Uterus (tissue), 4 donors: ENCODE measurements at places on chromosomes 7 and 10.

DNA sequence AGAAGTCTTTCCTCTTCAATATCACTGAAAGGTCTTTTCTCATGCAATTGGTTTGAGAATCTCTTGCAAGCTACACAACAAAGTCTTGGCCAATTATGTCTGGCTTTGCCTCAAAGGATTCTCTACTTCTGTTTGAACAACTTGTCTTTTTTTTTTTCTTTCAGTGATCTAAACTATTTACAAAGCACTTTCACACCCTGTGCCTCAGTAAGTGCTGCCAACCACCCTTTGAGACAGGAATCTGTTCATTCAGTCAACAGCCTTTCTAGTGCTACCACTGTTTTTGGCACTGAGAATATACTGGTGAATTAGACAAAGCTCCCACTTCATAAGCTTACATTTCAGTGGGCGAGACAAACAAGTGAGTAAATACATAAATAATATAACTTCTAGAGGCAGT is 26.9 kb upstream of the SDK1 start:
- no peak for DNase-seq

- no peak for DNase-seq
Observed at GRCh38 chr10:109773288-109774120, 149.8 kb downstream of the XPNPEP1 start.

DNA sequence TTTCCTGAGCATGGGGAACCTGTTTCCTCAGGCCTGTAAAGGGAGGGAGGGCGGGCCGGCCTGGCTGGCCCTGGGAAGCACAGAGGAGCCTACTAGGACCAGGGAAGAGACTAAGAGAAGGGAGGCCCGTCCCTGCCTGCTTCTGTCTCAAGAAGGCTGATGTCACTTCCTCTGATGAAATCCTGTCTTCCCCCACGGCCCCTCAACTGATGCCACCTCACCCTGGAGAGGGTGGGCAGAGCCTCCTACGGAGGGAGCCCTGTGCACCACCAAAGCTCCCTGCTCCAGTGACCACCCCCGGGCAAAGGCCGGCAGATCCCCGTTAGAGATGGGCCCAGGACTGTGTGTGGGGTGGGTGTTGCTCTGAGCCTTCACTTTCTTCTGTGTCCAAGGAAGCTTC is 1.0 kb upstream of the PILRA start:
- no peak for DNase-seq

GRCh38 chr10:67076144-67076543 is 150.3 kb downstream of the LRRTM3 start:
- no peak for DNase-seq

DNA sequence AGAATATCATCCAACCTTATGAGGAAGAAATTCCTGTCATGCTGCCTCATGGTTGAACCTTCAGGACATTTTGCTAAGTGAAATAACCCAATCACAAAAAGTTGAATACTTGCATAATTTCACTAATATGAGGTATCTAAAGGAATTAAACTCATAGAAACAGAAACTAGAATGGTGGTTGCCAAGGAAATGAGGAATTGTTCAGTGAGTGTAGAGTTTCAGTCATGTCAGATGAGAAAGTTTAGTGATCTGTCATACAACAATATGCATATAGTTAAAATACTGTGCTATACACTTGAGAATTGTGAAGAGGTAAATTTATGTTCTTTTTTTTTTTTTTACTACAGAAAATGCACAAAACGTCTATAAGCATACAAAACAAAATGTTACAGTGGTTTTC is 60.7 kb downstream of the R3HCC1L start:
- DNase-seq, result no peak

GRCh38 chr10:23892296-23892695 is 316.6 kb upstream of the KIAA1217 start:
- no peak for DNase-seq
